ENCODE measurements at places on chromosomes 11 and 22.

GRCh38 chr11:81915045-81915444 lies 818.6 kb downstream of the FAM181B start:
- DNase-seq, result no peak

GRCh38 chr22:50118557-50119168 lies 28.9 kb downstream of the MOV10L1 start:
- no peak for DNase-seq

DNA sequence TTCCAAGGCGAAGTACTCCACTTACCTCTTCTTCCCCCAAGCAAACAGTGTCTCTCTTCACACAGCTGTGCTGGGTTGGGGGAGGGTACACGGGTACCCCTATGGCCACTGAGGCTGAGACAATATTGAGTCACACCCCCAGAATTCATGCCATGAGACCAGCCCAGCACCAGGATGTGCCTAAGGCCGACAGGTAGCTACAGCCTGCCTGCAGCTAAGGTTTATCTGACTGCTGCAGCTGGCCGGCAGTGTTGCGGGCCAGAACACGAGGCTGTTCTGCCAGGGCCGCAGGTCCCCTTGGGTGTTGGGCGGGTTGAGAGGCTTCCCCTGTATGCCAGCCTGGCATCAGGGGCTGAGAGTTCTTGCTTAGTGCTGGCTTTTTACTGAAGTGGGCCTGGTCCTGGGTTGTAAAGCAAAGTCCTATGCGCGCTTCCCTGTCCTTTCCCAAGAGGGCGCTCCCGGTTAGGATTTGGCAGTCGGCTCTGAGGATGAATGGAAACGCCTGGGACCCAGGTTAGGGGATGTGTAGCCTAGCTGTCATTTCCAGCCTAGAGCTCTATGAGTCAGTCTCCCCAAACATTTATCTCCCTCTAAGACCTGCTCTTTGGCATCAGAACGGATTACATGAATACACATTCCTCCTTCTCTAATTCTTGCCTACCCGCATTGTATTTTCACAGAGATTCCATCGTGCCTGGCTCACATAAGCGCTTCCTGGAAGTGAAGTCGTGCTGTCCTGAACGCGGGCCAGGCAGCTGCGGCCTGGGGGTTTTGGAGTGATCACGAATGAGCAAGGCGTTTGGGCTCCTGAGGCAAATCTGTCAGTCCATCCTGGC lies 7.1 kb downstream of the USP18 start:
- peak; percentile 43 for DNase-seq

DNA sequence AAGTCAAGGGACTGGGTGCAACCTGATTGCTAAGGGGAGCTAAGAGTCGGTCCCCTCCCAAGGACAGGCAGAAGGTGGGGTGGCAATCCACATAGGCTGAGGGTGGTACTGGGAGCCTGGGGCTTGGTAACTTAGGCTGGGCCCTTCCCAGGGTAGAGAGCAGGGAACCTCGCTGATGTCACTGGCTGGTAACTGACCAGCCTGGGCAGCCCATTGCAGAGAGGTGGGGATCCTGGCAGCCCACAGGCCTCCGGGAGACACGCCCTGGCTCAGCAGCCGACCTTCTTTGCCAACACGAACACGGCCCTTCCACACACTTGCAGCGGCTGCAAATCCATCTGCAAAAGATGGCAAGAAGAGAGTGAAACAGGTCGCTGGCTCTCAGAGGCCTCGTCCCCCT lies 25.4 kb downstream of the A4GALT start:
- DNase-seq, result no peak

- DNase-seq, result no peak
These were observed 145.9 kb downstream of the CTTN start for GRCh38 chr11:70544067-70544773.

DNA sequence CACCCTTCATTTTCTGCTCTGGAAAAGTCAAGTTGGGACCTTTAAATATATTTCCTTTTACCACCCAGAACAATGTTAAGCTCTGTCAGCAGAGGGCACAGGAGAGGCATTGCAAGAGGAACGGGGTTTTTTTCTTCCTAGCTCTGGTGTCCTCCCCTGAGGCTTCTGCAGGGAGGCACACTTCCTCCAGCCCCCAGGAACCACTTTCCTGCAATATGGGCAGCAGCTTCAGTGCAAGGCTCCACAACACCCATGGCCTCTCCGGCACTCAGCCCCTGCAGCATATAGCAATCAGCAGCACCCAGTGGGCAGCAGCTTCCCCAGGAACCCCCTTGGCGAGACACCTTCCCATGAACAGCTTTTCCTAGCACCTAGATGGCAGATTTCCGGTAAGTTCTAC lies 101.4 kb downstream of the SYT9 start:
- no peak for DNase-seq

- DNase-seq, result no peak
These were observed 649 bp downstream of the SELENOO start for GRCh38 chr22:50201191-50202129.

DNA sequence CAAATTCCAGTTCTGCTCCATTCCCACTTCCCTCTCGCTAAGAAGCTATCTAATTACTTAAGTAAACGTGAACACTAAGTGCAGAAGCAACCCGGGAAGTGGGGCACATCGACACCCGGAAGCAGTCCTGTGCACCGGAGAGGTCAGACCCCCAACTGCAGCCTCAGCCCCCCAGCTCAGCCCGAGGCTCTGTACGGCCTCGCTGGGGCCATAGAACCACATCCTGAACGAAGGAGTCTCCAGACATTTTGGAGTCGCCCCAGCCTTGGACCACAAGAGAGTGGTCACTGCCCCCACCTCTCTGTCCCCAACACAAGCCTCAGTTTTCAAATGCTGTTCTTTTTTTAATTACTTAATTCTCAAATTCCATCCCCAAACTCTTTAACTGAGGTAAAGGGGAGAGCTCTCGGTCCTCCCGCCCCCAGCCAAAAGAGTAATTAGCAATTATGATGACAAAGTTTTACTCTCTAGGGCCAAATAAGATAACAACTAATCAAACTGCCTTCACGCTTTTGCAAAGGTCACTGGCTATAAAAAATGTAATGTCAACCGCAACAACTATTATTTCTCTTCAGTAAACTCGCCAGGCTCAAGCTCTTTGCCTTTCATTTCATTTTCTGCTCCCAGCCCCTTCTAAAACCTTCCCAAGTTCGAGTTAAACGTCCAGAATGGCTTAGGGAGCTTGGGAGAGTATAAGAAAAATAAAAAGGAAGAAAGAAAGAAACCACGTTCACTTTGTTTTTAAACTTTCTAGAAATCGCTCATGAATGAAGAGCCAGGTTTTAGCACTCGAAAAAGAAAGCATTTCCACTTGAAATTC lies 2.2 kb downstream of the PAX6 start:
- no peak for DNase-seq

DNA sequence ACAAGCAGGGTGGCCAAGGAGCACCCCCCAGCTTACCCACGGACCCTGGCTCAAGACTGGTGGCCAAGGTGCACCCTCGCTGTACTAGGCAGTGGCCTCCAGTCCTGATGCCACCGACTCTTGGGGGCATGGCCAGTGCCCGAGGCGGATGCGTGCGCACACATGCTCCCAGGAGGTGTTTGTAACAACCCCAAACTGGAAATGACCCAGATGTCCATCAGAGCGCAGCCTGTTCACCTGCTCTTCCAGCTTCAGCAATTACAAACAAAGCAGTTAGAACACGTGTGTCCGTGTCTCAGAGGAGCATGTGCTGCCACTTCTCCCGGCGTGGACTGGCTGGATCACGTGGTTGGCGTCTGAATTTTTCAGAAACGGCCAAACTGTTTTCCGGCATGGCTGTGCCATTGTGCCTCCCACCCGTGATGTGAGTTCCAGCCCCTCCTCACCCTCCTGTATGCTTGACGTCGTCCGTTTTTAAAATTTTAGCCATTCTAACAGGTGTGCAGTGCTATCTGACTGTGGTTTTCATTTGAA lies 7.1 kb upstream of the MUC6 start:
- DNase-seq, result no peak

- DNase-seq, result no peak
These were observed 91.6 kb upstream of the SLC22A12 start for GRCh38 chr11:64499261-64500004.

DNA sequence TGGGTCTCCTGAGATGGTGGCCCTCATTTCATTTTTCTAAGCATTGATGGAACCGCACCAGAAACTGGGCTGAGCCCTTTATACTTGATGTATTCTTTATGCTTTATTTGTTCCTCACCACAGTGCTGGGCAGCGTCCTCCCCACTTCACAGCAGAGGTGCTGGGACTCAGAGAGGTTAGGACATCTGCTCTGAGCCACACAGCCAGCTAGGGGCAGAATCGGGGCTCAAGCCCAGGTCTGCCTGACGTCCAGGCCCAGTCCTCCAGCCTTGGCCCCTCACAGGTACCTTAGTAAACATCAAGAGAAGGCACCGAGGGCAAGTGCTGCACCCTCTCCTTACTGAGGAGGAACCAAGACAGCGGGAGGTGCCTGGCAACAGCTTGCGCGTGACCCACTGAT lies 20.2 kb upstream of the SHISAL1 start:
- no peak for DNase-seq

DNA sequence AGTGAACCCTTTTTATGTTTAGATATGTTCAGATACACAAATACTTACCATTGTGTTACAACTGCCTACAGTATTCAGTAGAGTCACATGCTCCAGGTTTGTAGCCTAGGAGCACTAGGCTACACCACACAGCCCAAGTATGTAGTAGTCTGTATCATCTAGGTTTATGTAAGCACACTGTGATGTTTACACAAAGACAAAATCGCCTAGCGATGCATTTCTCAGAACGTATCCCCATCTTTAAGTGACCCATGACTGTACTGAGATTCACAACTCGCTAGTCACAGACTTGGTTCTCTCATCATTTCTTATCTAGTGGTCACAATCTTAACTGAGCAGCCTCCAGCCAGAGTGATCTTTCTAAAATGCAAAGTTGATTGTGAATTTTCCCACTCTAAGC lies 119.2 kb downstream of the RASSF10 start:
- DNase-seq, result no peak

GRCh38 chr22:26921726-26922125 lies 264.3 kb downstream of the MIAT start:
- DNase-seq, result no peak

DNA sequence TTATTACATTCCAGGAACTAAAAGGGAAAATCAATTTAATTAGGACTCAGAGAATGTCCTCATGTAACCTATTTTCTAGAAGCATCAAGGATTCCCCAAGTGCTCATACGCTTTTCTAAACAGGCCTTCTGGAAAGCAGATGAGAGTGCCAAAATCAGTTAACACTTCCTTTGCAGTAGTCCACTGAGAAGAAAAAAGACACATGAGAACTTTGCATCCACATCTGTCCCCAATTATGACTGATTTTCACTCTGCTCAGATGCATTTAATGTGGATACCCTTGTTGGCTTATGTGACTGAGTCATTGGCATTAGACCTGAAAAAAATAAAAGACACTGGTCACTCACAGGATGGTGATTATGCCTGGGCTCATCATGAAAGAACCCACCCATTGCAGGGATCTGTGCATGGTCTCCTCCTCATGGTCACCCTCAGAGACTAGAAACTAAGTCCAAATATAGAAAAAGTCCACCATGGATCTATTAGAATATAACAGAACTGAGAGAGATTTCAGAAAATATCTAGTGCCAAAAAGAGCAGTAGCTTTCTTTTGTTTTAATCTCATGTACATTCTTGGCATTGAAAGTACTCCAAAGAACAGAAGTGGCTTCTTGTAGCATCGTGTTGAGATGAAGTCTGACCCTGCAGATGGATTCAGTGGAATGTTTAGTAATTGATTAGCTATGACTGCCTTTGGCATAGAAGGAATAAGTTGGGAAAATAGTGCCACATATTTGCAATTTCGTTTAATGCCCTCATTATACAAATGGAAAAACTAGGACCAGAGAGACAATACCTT lies 48.8 kb upstream of the FIBIN start:
- no peak for DNase-seq

- no peak for DNase-seq
These were observed 15.6 kb downstream of the LRRC32 start for GRCh38 chr11:76654980-76655379.

DNA sequence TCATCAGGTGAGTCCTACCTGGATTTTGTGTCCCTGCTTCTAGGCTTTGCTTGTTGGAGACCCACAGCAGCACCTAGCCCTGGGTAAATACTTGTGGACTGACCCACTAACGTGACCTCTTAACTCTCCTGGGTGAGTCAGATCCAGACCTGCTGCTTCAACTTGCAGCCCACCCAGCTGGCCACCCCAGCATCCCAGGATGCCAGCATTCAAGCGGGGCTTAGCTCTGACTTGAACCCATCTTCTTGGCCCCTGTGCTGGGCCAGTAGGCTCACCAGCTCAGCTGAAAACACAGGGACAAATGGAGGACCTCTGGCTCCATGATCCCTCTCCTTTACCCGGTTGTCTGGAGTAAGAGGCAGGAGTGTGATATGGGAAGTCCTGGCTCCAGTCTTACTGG lies 33.5 kb downstream of the PARVG start:
- DNase-seq, result no peak

- peak; percentile 12 for DNase-seq
These were observed 32.2 kb downstream of the ART5 start for GRCh38 chr11:3609416-3610265.

- no peak for DNase-seq
These were observed 47.7 kb upstream of the ARHGAP20 start for GRCh38 chr11:110759972-110760381.

- DNase-seq, result no peak
These were observed 4786.8 kb upstream of the OR11H1 start for GRCh38 chr22:10741210-10741609.

DNA sequence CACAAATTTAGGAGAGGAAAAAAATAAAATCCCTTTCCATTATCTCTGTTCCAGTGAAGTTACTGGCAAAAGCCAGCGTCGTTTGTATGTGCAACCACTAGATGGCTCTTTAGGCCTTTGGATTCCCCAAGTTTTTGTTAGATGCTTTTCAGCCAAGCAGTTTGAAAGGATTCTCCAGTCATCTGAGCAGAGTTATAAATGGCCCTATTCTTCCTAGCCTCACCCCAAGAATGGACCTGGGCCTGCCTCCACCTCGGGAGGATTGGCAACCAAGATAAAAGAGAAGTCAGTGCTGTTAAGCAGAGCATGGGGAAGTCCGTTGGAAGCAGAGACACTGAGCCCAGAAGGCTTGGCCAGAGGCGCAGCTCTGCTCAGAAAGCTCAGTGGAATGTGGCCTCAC lies 15.4 kb downstream of the FAM181B start:
- DNase-seq, result peak; percentile 14

DNA sequence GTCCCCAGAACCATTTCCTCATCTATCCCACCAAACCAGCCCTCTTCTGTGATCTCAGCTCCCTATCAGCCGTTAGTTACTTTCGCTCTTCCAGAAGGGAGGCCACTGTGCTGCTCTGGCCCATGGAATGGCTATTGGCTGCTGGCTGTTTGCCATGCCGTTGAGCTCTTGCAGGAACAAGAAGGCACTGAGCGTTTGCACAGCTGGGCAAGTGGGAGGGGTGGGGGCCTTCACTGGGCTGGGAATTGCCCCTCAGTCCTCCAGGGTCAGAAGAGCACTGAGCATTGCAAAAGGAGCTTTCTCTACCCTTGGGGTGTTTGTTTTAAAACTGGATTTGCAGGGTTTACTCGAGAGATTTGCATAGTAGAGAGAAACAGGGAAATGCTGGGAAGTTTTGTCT lies 129.0 kb upstream of the PARVA start:
- DNase-seq, result peak; percentile 63
